ENCODE measurements at places on chromosomes 2 and 18.

DNA sequence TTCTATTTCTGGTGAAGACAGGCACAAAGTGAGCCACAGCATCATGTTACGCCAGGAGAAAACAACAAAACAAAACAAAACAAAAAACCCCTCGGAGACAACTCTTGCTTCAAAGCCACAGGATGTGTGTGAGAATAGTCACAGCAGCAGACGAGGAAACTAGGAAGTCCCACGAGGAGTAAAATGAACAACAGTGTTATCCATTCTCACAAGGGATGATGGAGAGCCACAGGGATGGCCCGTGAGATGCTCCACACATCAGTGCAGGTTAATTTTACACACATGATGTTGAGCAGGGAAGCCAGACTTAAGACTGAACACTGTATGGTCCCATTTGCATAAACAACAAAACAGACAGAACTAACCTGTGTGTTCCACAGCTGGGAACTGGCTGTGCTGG lies 128.5 kb upstream of the TMEM18 start:
- DNase-seq = no peak

DNA sequence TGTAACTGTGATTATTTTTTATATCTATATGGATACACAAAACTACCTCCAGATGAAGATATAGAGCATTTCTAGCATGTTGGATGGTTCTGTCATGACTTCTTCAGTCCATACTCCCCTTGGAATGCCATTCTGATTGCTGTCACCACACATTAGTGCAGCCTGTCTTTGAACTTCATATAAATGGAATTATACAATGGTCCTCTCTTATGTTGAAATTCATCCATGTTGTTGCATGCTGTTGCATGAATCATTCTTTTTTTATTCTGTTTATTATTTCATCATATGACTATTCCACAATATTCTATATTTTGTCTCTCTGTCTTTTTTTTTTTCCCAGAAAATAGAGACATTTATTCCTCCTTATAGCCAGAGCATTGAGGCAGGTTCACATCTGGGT lies 74.1 kb downstream of the OSBPL6 start:
- DNase-seq = no peak

- no peak for DNase-seq
These were observed 49.3 kb downstream of the SP110 start for GRCh38 chr2:230170532-230170931.

- DNase-seq = no peak
These were observed 11.3 kb upstream of the BZW1 start for GRCh38 chr2:200800458-200800857.

Data from CD8-positive, alpha-beta memory T cell (primary cell).